LoVo (cell line): ENCODE measurements at places on chromosomes 16 and 17.
A peak's percentile ranks its signal among the peaks of the same experiment; 100 is the strongest.

DNA sequence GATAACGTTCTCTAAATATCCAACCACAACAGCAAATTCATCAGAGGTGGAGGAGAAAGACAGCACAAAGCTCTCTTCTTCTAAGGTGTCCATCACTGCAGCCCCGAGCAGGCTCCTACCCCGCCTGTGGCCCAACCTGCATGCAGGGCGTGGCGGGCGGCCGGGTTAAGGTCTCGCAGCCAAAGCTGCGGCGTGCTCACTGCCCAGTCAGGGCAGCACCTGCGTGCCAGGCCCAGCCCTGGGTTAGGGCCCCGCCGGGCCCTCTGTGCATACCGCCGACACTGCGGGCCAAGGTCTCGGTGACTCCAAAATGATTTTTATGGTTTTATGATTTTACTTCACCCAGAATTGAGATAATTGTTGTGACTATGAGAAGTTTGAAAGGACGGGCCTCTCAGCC, 57.8 kb downstream of the FOXK2 start:
- no peak for DNase-seq

- DNase-seq: no peak
Measured at GRCh38 chr16:8846401-8846932, 22.3 kb downstream of the CARHSP1 start.

- DNase-seq: no peak
Measured at GRCh38 chr16:15403392-15403995, 7.9 kb downstream of the MPV17L start.

DNA sequence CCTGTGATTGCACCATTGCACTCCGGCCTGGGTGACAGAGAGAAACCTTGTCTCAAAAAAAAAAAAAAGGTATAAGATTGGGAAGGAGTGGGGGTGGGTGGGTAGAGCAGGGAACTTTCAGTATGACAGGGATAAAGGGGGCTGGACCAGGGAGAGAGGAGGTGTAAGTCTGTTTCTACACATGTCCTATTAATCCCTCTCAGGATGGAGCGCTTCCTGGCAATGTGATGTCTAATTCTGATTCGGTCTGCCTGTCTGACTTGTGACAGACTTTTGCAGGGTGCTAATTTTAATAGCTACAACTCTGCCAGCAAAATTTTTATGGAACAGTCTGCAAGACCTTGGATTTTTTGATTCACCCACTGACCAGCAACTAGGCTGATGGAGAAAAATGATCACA, 53.8 kb upstream of the SLC25A19 start:
- DNase-seq: no peak

DNA sequence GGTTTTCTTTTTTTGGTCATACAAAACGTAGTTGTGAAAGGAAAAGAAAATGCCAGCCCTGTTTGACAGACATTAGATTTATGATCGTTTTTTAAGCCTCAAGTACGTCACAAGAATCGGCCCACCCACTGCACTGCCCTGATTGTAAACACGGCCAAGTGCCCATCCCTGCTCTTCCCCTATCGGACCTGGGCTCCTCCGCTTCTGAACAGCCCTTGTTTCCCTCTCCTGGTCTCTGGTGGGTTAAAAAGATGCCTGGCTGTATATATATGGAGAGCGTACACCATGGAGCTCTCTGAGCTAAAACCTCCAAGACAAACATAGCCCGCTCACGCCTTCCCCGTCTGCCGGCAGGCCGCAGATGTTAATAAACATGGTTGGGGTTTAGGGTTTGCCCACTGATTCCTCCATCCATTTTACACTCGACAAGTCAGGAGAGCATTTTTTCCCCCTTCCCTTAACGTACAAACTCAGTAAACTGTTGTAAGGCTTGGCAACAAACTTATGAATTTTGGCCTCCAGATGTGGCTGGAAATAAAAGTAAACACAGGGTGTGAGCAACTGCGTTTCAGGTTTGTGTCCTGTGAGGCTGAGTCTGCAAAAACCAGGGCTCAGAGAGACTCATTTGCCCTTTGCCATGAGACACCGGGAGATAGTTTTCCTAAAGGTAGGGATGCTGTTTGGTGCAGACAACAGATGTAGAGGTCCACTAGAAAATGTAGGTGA, 325.9 kb downstream of the SOX9 start:
- DNase-seq: peak; percentile 85

GRCh38 chr17:30530346-30531025, 53.3 kb downstream of the GOSR1 start:
- no peak for DNase-seq

- DNase-seq: no peak
Measured at GRCh38 chr17:61388561-61389356, 10.9 kb upstream of the TBX2 start.

GRCh38 chr16:83870830-83871229, 28.1 kb upstream of the MLYCD start:
- DNase-seq: no peak

DNA sequence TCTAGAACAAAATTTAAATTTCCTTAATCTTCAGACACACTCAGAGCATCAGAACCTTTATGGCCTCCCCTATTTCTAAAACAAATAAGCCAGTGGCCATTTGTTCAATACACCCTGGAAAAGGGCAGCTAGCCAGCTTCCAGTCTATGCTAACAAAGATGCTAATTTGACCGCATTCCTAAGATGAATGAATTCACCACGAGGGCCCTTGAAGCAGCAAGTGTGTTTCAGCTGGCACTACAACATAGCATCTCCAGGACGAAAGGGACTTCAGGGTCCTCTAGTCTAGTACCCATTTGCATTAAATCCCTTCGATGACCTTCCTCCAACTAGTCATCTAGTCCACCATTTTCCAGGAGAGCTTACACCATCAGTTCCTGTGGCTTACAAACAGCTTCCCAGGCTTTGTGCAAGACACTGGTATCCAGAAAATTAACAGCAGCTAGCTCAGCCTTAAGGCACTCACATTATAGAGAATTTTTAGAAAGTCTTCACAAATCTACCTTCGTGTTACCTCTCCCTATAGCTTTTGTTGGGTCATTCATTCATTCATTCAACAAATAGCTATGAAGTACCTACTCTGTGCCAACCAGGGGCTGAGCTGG, 10.9 kb downstream of the KRT37 start:
- DNase-seq: no peak

DNA sequence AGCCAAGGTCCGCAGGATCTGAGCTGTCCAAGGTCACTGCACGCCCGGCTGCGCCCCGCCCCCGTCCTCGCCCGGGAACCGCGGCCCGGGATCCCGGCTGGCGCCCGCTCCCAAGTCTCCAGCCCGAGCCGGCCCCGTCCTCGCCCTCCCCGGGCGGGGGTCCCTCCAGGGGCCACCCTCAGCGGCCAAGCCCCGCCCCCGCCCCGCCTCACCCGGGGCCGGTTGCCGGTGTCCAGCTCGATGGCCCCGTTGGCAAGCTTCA, 216 bp downstream of the VPS9D1 start:
- peak; percentile 37 for DNase-seq
